ENCODE measurements at places on chromosomes 2 and 18. TPM values are rescaled to one million over a fixed set of nuclear protein-coding genes. Genes with fewer than 3 reads are reported as not detected.

Gene ALKAL2
- total RNA-seq = 1.8 TPM

DNA sequence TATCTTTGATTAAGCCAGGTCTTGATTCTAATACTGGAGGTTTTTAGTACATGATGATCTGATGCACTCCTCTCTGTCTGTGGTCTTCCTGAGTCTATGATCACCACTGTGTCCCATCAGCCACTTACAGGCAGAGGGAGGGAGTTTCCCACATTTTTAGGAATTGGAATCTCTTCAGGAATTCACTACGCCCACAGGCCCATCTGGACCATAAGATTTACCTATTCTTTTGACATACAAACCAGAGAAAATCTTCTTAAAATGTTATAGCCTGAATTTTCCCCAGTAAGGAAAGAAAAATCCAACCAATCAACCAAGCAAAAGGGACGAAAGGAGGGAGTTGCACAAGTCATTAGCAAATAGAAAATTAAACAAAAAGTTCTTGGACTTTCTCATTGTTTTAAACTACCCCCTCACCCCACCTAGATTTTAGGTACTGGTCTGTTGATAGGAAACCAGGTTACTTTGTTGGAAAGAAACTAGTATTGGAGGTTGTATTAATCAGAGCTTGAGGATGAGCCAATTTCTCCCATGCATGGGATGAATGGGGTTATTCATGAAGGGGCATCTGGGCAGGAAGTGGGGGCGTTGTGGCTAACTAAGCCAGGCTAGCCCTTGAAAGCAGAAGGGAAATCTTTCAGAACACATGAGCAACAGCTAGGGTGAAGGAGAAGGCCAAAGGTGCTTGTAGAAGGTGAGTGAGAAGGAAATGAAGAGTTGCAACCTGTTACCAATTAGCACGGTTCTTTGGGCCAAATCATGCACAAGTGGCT lies 328.2 kb upstream of the MEX3C start:
- DNase-seq = no peak

DNA sequence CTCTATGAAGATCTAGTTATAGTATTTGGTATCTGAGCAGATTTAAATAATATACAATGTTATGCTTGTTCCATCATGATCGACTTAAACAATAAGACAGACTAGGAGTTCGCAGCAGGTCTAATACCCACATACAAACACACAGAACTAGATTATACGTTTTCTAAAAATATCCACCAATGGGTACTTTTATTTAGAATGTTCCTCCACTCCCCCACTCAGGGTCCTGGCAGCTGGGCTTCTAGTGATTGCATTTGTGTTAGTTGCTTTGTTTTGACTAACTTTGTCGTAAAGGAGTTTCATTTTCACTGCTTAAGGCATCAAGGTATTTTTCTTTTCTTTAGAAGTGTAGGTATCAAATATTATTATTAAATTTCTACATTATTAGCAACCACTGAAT lies 91.4 kb downstream of the RPRM start:
- no peak for DNase-seq

- DNase-seq = peak; percentile 35
These were observed 312.0 kb downstream of the CELF4 start for GRCh38 chr18:37253394-37254235.

GRCh38 chr2:184769686-184770085 lies 171.4 kb downstream of the ZNF804A start:
- DNase-seq = no peak

- DNase-seq = no peak
These were observed 923.7 kb downstream of the NRXN1 start for GRCh38 chr2:50108245-50108644.

DNA sequence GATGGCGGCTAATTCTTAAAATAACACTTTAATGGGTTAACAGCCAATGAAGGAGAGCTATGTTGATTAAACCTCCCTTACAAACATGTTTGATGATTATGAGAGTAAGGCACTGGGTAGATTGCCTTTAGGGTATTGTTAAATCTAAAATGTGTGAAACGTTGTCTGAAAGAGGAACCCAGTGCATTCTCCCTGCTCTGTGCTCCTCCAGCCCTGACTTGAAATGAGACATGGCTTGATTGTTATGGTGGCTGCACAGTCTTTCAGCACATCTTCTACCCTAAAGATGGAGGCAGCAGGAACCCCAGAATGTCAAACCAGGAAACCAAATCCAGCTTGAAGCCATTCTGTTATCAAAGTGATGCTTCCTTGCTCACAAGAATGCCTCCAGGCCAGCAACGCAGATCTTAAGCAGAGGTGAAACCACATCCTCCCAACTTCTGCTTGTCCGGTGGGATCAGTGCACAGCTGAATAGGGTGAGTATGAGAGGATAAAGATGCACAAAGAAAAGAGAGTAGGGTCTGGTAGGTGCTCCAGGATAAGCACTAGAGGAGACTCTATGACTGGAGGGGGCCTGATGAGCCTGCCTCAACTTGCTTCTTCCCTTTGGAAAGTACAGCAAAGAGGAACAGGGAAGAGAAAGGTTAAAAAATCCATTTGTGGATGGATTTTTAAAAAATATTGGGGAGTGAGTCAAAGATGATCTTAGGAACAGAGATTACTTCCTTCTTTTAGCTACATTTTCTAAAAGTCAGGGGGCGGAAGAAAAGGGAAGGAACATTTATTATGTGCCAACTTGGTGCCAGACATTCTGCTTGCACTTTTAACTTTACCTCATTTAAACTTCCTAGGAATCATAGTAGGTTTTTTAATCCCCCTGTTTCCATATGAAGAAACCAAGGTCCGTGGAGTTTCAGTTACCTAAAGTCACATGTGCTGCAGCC lies 523.0 kb downstream of the TXNL1 start:
- peak; percentile 18 for DNase-seq

DNA sequence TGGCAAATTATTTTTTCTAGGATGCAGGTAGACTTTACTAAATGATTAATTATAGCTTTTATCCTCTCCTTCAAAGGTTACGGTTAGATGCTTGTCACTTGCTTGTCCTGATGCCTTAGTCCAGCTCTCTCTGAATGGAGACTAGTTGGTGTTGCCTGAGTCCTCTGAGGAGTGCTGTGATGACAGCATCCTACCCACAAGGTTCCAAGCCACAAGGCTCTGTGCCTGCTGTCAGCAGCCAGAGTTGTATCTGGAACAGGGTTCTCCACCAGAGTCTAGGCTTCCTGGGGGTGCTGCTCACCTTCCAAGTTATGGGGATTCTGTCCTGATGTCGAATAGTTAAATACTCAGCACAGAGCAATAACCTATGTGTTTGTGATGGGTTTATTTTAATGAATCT lies 125.7 kb downstream of the GALNT1 start:
- no peak for DNase-seq

Measured in Daoy (cell line).